Activated naive CD8-positive, alpha-beta T cell treated with anti-CD3 and anti-CD28 coated beads for 36 hours (primary cell): ENCODE measurements at places on chromosomes 12 and 14.

DNA sequence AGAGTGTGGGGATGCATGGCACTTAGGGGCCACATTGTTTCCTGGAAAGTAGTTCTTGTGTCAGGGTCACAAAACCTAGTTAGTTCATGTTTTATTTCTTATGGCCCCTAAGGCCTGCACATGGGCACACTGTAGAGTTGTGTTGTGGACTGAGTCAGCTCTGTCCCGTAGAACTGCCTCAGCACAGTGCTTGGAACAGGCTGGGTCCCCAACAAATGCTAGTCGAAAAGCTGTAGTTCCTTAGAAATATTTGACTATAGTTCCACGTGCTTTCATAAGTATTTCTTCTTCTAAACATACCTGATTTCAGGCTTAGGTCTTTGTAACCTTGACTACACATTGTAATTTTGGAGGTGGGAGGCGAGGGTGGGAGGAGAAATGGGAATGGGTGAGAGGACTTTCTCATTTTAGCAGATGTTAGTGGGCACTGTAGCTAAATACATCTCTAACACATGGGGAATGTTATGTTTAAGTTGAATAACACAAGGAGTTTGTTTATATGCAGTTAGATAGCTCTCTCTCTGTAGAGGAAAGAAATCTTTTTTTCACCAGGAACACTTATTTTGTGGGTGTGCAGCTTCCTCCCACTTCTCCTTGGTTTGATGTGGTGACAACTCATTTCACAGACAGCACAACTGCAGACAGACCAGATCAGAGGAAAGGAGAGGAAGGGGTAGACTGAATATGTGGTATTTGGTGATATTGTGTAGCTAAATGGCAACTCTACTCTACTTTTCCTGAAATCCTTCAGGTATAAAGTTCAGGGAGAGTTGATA, 39.5 kb upstream of the DACT1 start:
- H3K36me3 ChIP-seq: no peaks in the 10 kb centered on the region
- H3K4me3 ChIP-seq: no peak overlapping the region
- peaks cover 20% of the 10 kb centered on the region for H3K4me1 ChIP-seq
- H3K27ac ChIP-seq: no peak overlapping the region
- no peak for DNase-seq

DNA sequence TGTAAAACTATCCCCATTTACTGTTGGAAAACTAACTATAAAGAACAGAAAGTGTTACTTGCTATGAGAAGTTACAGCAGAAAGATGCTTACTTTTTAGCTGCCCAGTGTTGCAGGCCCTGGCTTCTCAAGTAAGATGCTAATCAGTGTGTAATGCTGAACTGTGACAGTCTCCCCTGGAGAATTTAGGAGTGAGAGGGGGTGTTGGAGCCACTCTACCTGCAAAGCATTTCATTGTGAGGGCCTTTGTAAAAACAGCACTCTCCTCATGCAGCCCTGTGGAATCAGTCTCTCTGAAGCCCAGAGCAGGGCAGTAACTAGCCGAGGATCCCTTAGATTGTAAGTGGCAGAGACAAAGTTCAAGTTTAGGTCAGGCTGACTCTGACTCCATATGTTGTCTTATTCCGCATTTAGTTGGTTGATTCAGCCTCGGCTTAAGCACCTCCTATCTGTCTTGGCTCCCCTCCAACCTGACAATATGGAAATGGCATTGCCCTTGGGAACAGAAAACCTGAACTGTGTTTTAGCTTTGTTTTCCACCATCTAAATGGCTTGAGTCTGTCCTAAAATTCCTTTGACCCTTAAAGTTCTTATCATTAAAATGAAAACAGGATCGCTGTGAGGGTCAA, 141.3 kb downstream of the PRKCH start:
- H3K4me3 ChIP-seq: no peak overlapping the region
- H3K27me3 ChIP-seq: no peaks in the 10 kb centered on the region
- H3K27ac ChIP-seq: peak overlapping the region; percentile 39
- peaks cover 61% of the 10 kb centered on the region for H3K4me1 ChIP-seq
- peaks cover 74% of the 10 kb centered on the region for H3K36me3 ChIP-seq

- H3K27me3 ChIP-seq: no peaks in the 10 kb centered on the region
- H3K4me1 ChIP-seq: no peaks in the 10 kb centered on the region
- no peaks in the 10 kb centered on the region for H3K36me3 ChIP-seq
- no peak overlapping the region for H3K4me3 ChIP-seq
- no peak for DNase-seq
Measured at GRCh38 chr14:20578784-20579502, 8.9 kb downstream of the RNASE11 start.

GRCh38 chr14:36270191-36270590, 50.2 kb downstream of the MBIP start:
- H3K4me1 ChIP-seq: peaks cover 9% of the 10 kb centered on the region
- no peak overlapping the region for H3K27ac ChIP-seq
- no peak overlapping the region for H3K4me3 ChIP-seq
- peaks cover 63% of the 10 kb centered on the region for H3K27me3 ChIP-seq

DNA sequence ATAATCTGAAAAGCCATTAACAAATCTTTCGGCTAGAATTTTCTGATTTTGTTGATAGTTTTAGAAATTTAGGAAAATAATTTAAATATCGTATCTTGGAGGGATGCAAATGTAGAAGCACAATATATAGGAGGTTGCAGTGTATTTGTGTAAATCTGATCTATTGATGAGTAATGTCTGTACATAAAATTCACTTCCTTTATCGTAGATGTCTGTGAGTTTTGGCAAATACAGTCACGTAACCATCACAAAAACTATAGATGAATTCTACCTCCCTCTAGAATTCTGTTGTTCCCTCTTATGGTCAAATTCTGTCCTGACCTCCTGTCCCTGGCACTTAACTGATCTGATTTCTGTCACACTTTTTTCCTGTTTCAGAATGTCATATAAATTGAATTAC, 151.8 kb downstream of the FUT8 start:
- no peaks in the 10 kb centered on the region for H3K27me3 ChIP-seq
- no peak overlapping the region for H3K4me3 ChIP-seq
- H3K36me3 ChIP-seq: peaks cover 55% of the 10 kb centered on the region
- H3K27ac ChIP-seq: no peak overlapping the region

DNA sequence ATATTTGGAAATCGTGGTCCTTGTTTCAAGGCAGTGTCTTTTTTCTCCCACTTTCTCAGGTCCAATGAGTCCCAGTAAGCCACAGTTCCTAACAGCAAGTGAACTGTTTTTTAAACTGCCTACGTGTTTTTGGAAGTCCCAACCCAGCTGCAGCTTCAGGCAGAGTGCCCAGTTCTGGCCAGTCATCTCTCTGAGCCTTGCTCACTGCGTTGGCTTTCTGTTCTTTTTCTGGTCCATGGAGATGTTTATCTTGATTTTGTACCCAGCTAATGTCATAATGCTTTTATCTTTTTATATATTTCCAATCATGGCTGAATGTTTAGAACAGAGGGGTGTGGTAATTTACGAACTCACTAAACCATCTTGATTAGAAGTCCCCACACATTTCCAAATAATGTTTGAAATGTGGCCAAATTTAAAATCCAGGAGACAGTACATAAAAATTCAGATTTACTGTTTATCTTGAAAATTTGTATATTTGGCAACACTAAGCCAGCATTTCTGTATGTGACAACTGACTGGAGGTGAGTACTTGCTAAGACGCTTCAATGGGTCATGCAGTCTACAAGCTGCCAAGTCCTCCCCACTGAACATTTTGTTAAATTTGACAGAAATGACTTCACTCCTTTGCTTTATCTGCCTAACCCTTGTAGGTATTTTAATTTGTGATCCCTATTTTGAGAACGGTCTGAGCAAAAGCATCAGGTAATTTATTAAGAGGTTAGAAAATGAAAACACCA, 46.1 kb upstream of the OTOGL start:
- H3K36me3 ChIP-seq: no peaks in the 10 kb centered on the region
- no peaks in the 10 kb centered on the region for H3K27me3 ChIP-seq
- no peaks in the 10 kb centered on the region for H3K4me1 ChIP-seq
